ENCODE measurements at places on chromosomes 1 and 21.

DNA sequence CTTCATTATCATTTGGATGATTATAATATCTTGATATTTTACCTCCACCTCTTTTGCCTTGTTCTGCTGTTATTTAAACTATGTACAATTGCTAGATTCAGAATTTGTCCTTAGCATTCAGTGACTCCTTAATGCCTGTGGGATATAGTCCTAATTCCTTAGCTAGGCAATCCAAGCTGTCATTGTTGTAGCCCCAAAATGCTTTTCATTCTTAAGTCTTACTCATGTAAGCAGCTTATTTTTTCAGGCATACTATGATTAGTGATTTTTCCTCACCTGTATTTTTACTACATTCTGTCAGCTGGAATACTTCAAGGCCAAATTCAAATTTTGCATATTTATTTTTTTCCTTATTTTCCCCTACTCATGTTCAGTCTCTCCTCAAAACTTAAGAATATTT is 13.4 kb downstream of the PKN2 start:
- DNase-seq = no peak

DNA sequence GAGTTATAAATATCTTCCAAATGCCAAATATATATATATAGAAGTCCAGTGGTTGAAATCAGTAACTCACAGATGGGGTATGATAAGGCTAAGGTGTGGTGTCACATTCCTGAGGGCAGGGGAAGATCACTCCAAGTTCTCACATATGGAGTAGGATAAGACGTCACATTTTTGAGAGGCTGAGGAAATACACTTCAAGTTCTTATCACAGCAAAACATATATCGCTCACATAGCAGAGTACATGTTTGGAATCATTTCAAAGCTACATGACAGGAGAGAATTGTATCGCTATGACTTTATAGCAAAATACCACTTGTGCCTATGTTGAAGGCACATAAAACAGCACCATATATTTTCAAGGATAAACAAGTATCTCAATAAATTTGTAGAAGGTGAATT is 55.1 kb downstream of the RBM11 start:
- no peak for DNase-seq

DNA sequence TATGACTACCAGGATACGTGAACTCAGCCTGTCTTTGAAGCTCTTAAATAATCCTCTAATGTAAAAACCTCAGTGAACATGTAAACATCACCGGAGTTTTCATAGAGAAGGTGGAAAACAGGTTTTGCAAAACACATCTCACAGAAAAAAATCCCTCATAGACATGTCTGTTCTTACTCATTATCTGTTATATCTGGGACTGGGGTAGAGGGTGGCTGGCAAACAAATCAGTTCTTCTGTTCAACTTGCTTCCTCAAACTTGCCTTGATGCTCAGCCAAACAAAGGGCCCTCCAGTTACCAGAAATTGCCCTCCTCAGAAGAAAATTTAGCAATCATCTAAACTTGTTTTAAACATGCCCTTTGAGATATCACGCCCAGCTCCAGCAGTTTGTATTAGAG is 66.1 kb upstream of the CXADR start:
- no peak for DNase-seq

DNA sequence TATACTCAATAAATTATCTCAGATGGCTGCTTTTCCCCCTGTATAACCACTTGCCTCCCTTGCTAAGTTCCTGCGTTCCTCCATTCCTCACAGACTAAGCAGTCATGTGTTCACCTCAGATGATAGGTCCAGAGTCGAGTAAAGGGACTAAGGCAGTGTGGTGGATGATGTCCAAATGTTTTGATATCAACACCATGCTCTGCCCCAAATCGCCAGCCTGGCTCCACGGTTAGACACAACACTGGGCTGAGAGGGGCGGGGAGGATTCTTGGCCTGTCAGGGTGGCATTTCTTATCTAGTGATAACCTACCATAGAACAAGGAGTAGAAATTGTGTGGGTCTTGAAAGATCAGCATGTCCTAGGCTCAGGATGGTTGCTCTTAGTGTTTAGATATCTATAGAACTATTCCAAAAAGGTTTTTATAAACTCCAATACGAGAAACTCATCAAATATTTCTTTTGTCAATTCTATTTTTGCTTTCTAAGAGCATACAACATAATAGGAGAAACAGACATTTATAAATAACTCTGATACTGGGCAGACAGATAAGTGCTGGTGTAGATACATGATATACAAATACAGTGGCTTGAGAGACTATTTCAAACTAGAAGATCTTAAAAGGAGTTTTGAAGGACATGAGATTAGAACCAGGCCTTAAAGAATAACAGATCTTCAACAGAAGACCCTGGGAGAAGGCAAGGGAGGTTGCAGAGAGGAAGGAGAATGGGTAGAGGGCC is 21.5 kb downstream of the GJA5 start:
- no peak for DNase-seq

- DNase-seq = no peak
Observed at GRCh38 chr1:181356505-181357340, 126.6 kb upstream of the CACNA1E start.

GRCh38 chr1:224377676-224378006 is 21.0 kb downstream of the CNIH4 start:
- DNase-seq = no peak

GRCh38 chr1:15180945-15181523 is 27.5 kb downstream of the TMEM51 start:
- DNase-seq = no peak

GRCh38 chr1:38786040-38786436 is 73.5 kb downstream of the RRAGC start:
- DNase-seq = no peak

DNA sequence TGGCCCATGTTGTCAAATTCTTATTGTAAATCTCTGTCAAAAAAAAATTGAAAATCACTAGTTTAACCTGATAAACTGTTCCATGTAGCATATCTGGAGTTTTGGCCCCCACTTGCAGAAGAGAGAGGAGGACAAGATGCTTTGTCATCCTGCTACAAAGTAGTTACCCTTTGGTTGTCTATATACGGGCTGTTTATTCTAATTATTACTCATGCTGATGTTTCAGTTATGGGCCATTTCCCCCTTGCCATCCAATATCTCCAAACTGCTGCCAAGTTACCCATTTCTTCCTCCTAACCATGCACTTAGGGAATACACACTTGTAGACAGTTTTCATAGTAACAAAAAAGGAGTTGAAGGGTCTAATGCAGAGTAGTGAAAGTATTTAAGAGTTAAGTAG is 22.6 kb downstream of the STX12 start:
- no peak for DNase-seq

- no peak for DNase-seq
Observed at GRCh38 chr1:17567582-17567981, 28.1 kb downstream of the ARHGEF10L start.

GRCh38 chr1:6083801-6084446 is 38.2 kb downstream of the KCNAB2 start:
- DNase-seq = no peak

GRCh38 chr1:245622332-245623014 is 467.7 kb downstream of the KIF26B start:
- DNase-seq = no peak
